ENCODE measurements at places on chromosomes 13 and 19. TPM values are rescaled to one million over a fixed set of nuclear protein-coding genes. Genes with fewer than 3 reads are reported as not detected.

DNA sequence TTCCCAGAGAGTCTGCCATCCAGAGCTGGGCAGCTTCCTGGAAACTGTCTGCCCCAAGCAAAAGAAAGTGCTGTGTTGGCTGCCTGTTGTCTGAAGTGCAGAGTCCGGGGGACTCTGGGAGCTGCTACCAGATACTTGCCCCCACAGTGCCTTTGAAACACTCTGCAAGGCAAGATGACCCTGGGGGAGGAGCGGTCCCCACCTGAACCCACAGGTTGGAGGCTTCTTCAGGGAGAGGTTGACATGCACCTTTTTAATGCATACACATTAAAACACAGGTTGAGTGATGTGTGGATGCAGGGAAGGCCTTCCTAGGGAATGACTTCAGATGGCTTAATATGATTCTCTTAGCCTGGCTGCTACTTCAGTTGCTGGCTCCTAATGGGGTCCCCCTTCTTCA, 479.5 kb downstream of the ZNF536 start:
- DNase-seq: no peak

GRCh38 chr13:50188696-50189095, 173.5 kb downstream of the KCNRG start:
- no peak for DNase-seq

DNA sequence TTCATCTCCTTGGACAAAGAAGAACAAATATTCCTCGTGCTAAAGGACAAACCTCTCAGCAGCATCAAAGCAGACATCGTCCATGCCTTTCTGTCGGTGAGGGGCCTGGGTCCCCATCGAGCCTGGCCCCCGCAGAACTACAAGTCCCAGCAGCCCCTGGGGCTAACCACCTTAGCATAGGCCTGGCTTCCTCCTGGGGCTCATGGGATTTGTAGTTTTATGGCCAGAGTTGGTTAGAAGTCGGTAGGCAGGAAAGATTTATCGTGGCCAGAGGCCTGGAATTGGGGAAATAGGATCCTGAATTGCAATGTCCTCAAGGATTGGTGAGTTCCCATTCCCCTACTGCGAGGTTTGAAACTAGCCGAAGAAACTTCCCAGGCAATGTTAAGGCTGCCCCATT, 19.6 kb downstream of the TMEM150B start:
- DNase-seq: no peak

DNA sequence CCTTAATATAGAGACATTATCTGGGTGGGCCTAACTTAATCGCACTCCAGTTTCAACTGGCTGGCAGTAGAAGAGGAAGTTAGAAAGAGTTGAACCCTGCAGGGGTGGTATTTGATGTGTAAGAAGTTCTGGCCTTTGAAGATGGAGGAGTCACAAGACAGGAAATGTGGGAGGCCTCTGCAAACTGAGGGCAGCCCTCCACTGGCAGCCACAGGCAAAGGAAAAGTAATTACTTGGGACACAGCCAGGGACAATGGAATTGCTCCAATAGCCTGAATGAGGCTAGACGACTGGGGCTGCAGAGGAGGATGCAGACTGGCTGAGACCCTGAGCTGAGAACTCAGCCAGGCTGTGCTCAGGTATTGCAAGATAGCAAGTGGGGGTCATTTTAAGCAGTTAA, 703.3 kb upstream of the ARGLU1 start:
- no peak for DNase-seq

DNA sequence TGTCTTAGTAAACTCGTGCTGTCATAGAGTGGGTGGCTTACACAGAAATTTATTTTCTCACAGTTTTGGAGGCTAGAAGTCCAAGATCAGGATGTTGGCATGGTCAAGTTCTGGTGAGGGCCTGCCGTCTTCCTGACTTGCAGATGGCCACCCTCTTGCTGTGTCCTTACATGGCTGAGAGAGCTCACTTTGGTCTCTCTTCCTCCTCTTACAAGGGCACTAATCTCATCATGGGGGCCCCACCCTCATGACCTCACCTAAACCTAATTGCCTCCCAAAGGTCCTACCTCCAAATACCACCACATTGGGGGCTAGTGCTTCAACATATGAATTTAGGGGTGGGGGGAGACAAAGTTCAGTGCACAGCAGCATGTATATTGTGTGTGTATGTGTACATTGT, 14.3 kb upstream of the GPR18 start:
- no peak for DNase-seq

DNA sequence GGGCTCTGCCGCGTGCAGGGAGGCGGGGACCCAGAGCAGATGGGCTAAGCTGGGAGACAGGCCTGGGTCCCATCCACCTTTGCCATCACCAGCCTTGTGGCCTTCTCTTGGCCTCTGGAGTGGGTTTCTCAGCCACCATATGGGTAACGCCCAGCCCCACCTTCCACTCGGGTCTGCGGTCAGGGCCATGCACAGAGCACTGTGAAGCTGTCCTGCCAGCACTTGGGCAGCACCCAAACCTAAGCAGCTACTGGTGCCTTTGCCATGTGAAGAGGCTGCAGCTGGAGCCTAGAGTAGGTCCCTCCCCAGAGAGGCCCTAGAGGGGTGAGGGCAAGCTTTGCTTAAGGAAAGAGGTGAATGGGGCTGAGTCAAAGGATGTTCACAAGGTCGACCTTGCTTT, 24.1 kb upstream of the NPAS1 start:
- no peak for DNase-seq

- no peak for DNase-seq
Measured at GRCh38 chr19:42204664-42205063, 12.8 kb downstream of the DEDD2 start.

The FCHO1 gene
- 1.4 TPM for total RNA-seq

DNA sequence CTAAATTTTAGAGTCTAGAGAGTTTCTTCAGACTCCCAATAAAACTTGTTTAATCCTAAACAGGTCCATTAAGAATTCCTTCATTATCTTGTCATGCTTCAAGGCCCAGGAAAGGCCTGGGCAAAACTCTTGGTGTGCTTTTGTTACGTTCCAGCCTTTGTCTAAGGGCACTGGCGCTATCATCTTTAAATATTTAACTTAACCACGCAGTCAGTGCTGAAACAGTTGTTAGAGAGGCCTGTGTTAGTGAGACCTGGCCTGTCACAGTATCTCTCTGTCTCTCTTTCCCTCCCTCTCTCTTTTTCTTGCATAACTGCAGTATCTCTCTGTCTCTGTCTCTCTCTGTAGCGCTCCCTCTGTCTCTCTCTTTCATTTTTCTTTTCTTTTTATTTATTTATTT, 8.2 kb upstream of the OR1M1 start:
- no peak for DNase-seq

GRCh38 chr13:112966776-112967175, 2.2 kb upstream of the MCF2L start:
- no peak for DNase-seq

DNA sequence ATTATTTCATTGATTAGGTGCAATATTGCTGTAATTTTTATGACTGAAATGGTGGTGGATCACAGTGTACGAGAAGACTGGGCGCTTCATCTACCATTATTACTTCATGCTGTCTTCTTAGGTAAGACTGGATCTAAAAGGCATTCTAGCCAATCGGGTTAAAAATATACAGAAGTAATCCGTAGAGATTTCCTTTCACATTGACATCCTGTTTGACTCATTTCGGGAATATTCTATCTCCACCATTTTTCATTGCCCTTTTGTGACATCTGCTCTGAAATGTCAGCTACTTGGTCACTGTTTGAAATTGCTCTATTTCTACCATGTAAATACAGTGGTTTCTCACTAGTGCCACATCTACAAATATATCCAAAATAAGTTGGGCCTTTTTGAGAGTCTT, 90.2 kb downstream of the ZAR1L start:
- DNase-seq: no peak

The KIR2DL3 gene
- total RNA-seq: not detected

The HMGB1 gene
- 415 TPM for total RNA-seq

DNA sequence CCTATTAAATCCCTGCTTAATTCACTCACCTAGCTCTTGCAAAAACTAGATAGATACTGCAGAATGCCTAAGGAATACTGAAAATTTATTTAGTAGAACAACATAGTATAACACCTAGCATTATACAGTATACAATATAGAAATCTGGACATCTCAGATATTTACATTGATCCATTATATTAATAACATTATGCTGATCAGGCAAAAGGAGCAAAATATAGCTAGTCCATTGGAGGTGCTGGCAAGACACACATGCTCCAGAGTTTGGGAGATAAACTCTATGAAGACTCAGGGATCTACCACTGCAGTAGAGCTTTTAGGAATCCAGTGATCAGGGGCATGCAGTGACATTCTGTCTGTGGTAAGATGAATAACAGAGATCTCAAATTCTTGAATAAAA, 357.6 kb downstream of the TBC1D4 start:
- DNase-seq: no peak

GRCh38 chr19:29448046-29448445, 77.7 kb upstream of the VSTM2B start:
- no peak for DNase-seq

DNA sequence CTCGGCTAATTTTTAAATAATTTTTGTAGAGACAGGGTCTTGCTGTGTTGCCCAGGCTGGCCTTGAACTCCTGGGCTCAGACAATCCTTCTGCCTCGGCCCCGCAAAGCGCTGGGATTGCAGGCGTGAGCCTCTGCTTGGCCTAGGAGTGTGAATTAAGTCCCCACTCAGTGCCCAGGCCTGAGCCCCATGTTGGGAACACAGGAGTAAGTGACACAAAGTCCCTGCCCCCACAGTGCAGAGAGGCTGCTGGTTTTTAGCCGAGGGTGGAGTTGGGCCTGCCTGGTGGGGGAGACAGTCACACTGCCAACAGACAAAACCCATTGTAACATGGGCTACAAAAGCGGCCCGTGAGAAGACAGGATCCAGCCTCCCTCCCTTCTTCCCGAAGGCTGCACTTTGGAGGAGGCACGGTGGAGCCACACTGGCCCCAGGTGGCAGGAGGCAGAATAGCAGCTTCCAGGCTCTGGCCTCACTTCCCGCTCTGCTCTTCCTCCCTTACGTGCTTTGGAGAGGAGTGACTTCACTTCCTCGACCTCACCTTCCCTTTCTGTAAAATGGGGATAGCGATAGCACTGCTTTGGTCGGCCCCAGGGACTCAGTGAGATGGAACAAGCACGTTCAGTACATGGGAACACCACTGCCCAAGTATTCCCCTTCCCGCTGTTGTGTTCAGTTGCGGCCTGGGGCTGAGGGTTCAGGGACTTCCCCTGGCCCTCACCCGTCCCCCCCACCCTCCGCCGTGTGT, 15.2 kb upstream of the EHD2 start:
- peak; percentile 59 for DNase-seq

The SIGLEC8 gene
- 0.90 TPM for total RNA-seq

DNA sequence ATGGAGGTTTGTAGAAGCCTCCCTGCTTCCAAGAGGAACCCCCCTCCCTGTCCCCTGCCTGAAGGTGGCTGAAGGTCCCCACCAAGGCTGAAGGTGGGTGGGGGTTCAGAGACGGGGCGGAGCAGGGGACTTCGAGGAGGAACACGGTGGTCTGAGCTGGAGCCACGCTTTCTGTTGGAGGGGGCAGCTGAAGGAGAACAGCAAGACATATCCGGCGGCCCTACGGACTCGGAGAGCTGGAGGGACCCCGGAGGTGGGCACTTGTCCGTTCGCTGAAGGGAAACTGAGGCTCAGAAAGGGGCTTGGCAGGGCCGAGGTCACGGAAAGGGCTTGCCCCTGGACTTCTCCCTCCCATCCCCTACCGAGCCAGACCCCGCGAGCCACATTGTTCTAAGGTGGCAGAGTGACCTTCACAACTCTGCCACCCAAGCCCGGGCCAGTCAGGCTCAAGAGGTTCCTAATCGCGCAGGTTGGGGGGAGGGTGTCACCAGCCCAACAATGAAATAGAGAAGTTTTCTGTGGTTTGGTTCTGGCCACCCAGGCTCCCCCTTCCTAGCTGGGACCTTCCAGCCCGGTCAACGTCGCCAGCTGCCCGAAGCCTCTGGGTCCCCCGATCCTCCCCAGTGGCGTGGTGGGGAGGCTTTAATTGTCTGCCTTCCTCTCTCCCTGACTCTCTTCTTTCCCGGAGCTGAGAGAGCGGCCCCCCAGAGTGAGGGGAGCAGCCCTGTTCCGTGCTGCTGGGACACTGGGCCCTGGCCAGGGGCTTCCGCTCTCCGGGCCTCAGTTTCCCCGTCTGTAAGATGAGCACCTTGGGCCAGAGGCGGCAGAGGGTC, 15.5 kb upstream of the KCNN1 start:
- DNase-seq: no peak

- no peak for DNase-seq
Measured at GRCh38 chr13:25207291-25207810, 35.3 kb upstream of the AMER2 start.

The PSG6 gene
- not detected for total RNA-seq

- no peak for DNase-seq
Measured at GRCh38 chr13:112833551-112834257, 135.3 kb upstream of the MCF2L start.
